Hepatic stellate cell (primary cell): ENCODE measurements at places on chromosomes 2 and 18.

DNA sequence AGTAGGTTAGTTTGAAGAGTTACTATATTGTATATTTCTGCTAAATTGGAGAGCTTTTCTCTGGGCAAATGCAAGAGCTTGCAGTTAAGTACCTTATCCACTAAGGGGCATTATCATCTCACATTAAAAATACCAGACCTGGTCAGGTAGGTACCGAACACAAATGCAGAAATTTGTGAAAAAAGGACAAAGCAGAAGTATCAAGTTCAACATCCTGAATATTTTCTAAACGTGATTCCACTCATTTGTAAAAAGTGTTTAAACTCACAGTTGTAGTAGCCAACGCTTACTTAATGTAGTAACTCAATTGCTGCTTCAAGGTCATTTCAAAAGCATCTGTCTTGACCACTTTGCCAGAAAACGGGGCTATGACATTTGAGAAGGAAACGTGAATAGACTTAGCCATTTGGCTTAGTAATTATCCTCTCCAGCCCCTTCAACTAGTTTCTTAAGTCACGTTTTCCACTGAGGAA lies 52.1 kb downstream of the CYRIA start:
- no peak for DNase-seq

- DNase-seq: no peak
Observed at GRCh38 chr2:72040629-72041571, 106.8 kb downstream of the CYP26B1 start.

GRCh38 chr18:27667064-27667463 lies 482.0 kb upstream of the CHST9 start:
- no peak for DNase-seq

- DNase-seq: no peak
Observed at GRCh38 chr2:64331849-64332699, 121.9 kb upstream of the LGALSL start.

DNA sequence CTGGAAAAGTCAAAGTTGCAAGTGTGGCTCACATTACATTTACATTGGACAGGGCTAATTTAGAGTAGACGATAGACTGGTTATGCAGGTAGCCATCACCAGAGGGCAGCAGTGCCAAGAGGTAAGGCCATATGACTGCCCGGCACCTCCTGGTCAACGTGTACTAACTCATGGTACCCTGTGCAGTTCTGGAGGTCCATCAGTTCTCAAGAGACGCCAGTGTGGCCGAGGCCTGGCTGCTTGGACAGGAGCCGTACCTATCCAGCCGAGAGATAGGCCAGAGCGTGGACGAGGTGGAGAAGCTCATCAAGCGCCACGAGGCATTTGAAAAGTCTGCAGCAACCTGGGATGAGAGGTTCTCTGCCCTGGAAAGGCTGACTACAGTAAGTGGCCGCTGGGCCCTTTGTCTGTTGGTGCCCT lies 65.8 kb upstream of the EML6 start:
- DNase-seq: no peak

DNA sequence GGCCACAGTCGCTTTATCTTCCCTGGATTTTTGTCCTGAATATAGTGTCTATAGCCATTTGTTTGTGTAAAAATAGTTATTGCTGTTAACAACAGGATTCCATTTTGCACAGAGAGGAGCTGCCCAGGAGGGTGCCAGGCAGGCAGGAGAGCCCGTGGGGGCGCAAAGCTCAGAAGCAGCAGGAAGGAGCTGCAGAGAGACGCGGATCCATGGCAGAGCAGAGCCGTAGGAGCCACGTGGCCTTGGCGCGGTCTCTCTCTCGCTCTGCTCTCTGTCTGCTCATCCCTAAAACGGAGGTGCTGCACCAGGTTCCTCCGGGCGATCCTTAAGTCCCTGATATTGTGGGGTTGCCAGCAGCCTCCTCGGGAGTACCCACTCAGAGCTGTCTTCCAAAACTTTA lies 185.3 kb upstream of the MYT1L start:
- DNase-seq: no peak

DNA sequence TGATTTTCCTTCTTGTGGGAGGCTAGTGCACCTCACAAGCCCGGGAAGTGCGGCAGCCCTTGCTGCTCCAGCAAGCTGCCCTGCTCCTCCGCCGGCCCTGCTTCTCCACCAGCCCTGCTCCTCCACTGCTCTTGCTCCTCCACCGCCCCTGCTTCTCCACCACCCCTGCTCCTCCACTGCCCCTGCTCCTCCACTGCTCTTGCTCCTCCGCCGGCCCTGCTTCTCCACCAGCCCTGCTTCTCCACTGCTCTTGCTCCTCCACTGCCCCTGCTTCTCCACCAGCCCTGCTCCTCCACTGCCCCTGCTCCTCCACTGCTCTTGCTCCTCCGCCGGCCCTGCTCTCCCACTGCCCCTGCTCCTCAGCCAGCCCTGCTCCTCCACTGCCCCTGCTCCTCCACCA lies 95.6 kb downstream of the NDUFA10 start:
- DNase-seq: no peak

DNA sequence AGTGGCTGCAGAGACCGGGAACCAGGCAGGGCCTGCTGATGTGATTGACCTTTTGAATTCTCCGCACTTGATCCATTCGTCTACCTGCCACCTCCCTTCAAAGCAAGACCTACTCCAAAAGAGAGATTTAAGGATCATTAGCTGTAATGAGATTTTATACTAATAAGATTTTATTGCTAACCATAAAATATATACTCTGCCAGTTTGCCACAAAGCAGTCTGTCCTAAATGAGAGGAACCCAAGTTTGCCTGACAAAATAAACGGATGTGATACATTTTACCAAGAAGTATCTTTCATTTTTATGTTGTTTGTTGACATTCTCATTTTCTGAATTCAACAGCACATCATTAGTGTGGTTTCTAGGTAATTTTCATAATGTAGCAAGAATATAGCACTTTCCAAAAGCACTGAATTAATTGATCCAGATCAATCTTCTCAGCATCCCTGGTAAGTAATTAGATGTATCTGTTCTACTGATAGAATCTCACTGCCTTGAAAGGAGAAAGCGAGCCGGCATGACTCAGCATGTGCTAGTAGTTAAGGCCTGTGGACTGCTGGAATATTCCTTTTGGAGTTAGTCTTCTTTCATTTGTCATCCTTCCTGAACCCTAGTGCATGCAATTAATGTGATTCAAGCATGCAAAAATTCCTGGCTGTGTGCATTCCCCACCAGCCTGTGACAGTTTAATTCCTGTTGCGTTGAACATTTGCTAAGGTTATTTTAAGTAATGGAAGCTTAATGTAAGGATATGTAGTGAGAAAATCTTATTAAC lies 128.5 kb downstream of the ARL6IP6 start:
- DNase-seq: no peak

DNA sequence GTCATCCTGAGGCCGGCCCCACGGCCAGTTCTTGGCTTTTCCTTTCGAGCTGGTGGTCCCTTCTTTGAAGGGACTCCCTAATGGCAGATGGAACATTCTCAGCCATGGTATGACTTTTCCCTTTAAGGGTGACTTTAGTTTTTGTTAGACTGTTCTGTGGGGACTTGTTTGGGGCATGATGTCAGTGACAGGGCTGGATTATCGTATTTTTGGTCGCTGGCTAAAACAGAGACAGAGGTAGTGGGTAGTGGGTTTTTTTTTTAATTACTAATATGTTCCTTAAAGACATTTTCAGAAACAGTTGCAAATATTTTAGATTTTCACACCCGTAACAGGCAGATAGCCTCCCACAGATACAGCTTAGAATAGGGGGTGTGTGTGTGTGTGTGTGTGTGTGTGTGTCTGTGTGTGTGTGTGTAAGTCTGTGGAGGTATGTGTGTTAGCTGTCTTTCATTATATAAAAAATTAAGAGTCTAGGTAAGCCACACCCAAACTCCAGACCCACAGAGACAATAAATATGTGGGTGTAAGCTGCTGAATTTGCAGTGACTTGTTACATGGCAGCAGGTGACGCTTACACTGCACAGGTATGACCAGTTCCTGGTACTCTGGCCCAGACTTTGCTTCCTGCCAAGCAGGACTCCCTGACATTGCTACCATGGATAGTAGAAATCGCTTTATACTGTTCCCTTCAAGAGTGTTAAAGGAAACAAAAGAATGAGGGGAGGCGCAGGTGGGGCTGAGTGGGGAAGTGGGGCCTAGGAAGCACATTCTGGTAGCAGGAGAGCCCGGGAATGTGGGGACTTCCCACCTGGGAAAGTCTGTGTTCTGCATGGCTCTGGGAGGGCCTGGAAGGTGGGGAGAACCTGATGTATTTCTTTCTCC lies 20.9 kb downstream of the NCK2 start:
- no peak for DNase-seq

GRCh38 chr2:112637289-112637660 lies 8.5 kb upstream of the SLC20A1 start:
- no peak for DNase-seq

GRCh38 chr2:237919593-237919992 lies 47.2 kb upstream of the UBE2F start:
- DNase-seq: no peak

DNA sequence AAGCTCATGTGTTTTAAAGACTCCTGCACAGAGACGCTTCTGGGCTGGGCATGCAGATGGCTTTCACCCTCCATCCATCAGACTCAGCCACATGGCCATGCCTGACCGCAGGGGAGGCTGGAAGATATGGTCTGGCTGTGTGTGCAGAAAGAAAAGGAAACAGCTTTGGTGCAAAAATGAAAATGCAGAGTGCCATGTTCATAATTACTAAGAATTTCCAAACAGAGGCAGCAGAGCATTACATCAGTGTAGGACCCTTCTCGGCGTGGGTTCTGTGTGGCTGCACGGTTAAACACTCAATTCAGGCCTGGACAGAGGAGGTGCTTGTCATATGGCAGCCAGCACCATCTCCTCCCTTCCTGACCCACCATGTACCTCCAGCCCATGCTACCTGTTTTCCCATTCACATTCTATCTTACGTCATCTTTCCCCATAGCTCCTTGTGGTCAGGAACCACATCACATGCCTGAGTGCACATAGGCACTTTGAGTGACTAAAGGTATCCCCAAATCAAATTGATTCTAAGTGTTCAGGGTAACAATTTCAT lies 200.3 kb upstream of the ID2 start:
- DNase-seq: no peak

DNA sequence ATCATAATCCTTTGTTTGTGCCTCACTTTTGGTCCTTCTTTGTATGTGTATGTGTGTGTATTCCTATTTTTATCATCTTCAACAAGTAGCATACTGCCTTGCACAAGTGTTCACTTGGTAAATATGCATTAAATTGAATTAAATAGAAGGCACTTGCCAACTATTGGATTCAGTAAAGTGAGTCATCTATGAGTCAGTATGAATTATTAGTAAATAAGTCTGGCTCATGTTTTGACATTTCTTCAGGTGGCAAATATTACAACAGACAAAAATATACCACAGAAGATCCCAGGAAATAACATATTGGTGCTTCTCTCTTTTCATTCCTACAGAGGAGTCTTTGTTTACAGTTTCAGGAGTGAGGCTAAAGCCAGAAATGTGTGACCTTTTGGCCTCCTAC lies 84.1 kb downstream of the CDK15 start:
- no peak for DNase-seq

DNA sequence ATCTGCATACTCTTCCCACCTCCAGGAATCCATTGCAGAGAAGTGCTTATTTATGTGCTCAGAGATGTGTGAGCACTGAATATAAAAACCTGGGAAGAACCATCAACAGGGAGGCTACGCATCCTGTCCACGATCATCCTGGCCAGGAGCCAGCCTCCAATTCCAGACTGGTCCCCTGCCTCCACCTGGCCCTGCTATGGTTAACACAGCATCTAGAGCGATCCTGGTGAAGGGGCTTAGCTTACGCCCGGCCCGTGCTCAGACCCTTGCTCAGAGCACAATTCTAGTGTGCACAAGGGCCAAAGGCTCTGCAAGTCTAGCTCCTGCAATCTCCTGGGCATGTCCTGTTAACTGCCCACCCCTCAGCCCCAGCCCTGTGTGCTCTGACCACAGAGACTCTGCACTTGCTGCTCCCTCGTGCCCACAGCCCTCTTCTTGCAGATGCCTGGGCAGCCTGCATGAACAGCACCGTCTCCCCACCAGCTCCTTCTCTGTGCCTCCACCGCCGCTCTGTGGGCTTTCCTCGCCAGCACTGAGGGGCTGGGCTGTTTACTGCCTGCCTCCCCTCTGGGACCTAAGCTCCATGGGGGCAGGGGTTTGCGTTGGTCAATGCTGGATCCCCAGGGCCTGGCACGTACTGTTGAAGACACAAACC lies 6.5 kb downstream of the PER2 start:
- DNase-seq: no peak

DNA sequence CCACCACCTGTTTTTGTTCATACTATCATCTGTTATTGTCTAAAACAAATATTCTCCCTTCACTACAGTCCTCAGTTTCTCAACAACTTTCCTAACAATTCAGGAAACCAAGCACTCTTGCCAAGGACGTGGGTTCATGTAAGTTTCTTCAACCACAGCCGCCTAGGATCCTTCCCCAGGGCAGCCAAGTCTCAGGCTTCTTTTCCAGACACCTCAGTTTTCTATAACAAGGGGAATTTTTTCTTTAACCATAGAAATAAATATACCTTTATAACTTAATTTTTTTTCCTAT lies 39.4 kb upstream of the AGPS start:
- no peak for DNase-seq

- DNase-seq: no peak
Observed at GRCh38 chr2:15238028-15238427, 323.1 kb downstream of the NBAS start.

- no peak for DNase-seq
Observed at GRCh38 chr2:523698-524270, 153.4 kb downstream of the TMEM18 start.

GRCh38 chr2:142796161-142796560 lies 81.3 kb upstream of the KYNU start:
- no peak for DNase-seq

DNA sequence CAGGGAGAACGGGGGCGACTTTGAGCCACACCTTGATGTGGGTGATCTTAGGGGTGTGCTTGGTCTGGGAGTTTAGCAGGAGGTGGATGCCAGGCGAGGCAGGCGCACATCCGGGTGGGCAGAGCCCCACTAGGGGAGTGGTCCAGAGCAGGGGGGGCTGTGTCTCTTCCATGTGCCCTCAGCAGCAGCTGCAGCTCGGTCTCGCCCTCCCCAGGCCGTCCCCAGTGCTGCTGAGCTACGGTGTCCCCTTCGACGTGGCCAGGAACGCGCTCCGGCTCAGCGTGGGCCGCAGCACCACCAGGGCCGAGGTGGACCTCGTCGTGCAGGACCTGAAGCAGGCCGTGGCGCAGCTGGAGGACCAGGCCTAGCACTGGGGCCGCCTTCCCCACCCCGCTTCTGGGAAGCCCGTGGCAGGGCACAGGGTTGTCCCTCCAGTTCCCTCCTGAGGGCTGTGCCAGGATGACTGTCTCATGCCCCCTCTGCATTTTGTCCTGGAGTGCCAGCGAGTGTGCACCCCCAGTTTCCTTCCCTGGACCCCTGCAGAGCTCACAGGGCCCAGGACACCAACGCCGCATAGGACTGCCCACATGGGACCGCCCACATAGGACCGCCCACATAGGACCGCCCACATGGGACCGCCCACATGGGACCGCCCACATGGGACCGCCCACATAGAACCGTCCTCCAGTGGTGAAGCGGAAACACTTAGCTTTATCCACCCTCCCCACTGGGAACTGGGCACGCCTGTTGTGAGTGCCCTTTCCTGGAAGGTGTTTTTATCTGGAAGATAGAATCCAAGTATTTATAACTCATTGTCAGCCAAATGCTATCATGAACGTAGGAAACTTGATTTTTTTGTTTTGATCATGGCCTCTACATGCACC lies 1.9 kb upstream of the ESPNL start:
- DNase-seq: peak; percentile 67

GRCh38 chr18:41128545-41128944 lies 826.5 kb upstream of the PIK3C3 start:
- DNase-seq: no peak
